Central memory CD4-positive, alpha-beta T cell (primary cell): ENCODE measurements at places on chromosomes 5 and 9.

DNA sequence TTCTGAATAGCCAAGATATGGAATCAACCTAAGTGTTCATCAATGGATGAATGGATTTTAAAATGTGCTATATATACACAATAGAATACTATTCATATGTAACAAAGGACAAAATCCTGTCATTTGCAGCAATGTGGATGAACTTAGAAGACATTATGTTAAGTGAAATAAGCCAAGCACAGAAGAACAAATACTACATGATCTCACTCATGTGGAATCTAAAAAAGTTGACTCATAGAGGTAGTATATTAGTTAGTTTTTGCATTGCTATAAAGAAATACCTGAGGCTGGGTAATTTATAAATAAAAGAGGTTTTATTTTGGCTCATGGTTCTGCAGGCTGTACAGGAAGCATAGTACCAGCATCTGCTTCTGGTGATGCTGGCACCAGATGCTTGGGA, 8.1 kb downstream of the CATSPER3 start:
- DNase-seq = no peak

- no peak for DNase-seq
Measured at GRCh38 chr5:163976696-163977095, 471.3 kb downstream of the MAT2B start.

DNA sequence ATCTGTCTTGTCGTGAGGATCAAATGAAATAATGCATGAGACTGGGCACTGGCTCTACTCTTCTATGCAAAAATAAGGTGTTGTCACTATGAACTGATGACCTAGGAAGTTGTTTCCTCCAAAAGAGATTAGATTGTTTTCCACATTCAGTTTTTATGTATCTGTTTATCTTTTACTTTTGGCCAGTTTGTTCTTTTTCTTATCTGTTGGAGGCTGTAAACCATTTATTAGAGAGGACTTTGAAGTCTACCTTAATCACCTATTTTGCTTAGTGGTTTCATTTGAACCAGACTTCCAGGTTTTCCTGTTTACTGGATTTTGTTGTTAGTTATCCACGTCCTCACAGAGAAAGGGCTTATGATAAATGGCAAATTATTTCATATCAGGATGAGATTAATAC, 21.5 kb upstream of the GDA start:
- DNase-seq = no peak

GRCh38 chr5:93305984-93306383, 275.0 kb downstream of the NR2F1-AS1 start:
- DNase-seq = no peak
